ENCODE measurements at places on chromosomes 1 and 21.
A peak's percentile ranks its signal among the peaks of the same experiment; 100 is the strongest.

GRCh38 chr1:222373831-222374602 lies 173.9 kb downstream of the HHIPL2 start:
- no peak for DNase-seq

- DNase-seq, result no peak
These were observed 45.6 kb downstream of the PBX1 start for GRCh38 chr1:164604541-164604940.

- no peak for DNase-seq
These were observed 203.2 kb downstream of the PDE4B start for GRCh38 chr1:65995928-65996327.

DNA sequence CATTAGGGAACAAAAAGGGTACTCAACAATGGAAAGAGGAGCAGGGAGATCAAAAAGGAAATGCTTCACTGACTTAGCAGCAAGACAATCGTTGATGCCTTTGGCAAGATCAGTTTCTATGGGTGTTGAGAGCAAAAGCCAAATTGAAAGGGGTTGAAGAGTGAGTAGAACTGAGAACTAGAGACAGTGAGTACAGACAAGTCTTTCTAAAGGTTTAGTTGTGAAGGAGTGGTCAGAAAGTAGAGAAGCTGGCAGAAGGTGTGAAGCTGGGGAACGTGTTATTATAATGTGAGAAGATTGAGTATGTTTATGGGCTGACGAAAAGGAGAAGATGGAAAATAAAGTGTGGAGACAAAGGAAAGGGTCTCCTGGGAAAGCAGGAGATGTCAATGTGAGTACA lies 221.2 kb upstream of the USP25 start:
- DNase-seq, result no peak

- peak; percentile 64 for DNase-seq
These were observed 20.2 kb downstream of the PEX14 start for GRCh38 chr1:10494754-10495474.

All from activated naive CD4-positive, alpha-beta T cell (primary cell).